ENCODE measurements at places on chromosomes 1 and 21.

- DNase-seq = no peak
These were observed 181.0 kb upstream of the FGGY start for GRCh38 chr1:59115865-59116264.

DNA sequence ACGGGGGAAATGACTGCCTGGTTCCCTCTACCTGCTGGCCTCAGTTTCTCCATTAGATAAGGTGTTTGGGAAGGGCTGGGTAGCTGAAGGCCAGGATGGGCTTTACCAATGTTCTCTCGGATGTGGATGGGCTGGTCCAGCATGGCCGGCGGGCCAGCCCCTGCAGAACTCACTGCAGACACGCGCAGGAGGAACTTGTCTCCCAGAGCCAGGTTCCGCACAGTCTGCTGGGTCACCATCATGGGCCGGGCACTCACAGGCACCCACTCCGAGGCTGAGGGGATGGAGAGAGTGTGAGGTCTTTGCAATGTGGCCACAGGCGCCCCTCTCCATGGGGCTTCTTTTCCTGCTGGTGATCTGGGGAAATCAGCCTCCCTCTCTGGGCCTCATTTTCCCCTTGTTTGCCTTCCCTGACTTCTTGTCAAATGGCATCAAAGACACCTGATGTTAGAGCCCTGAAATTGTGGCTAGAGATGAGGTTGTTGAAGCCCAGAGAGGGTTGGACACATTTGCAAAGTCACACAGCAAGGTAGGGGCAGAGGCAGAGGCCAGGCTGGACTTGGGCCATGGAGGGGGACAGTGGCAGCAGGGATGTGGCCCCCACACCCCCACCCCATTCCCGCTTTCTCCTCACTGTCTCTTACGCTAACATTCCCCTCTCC is 1.2 kb downstream of the MYBPH start:
- DNase-seq = no peak

DNA sequence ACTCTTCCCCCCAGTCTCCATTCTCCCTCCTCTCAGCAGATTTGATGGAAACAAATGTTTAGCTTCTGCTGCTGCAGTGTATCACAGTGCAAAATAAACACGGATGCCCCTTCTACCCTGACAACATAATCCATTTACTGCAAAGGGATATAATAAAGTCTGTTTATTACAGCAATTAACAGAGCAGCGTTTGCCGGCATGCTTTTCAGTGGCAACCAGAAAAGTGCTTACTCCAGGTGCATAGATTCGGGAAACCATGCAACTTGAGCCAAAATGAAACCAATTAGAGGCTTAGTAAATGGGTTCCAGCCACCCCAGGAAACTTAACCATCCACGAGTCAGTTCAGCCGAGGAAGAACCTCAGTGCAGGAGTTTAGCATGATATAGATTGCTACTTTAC is 12.9 kb upstream of the LEMD1 start:
- no peak for DNase-seq

DNA sequence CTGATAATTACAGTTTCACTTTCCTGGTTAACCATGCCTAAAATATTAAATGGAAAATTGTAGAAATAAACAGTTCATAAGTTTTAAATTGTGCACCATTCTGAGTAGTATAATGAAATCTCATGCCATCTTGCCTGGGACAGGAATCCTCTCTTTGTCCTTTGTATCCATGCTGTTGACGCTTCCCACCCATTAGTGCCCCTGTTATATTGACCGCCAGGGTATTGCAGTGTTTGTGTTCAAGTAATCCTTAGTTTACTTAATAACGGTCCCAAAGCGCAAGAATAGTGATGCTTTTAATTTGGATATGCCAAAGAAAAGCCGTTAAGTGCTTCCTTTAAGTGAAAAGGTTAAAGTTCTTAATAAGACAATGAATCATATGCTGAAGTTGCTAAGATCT is 41.7 kb downstream of the RPRD2 start:
- no peak for DNase-seq

DNA sequence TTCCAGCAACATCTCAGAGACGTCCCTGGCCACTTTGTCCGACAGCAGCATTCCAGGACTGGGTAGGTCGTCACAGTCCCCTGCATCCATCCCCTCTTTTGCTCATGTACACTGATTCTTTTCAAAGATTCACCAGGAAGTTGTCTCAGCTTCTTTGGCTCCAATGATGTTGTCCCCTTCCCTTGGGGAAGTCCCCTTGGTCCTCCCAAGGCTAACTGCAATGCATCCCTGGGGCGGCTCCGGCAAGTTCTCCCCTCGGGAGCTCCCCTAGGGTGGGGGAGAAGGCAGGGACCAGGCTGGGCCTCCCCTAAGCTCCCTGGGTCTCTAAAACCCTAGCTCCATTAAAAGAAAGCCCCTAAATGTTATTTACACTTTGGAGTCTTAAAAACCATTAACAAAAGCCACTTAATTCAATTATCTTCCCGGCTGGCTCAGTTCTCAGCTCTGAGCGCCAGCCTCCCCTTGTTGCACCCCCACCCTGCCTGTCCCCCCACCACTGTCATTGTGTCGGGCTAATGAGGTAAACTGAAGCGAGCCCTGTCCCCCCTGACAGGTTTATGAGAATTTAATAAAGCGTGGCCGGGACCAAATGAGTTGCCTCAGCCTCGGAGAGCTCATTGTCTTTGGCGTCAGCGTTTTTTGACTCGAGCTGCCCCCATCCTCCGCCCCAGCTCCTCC is 25.3 kb downstream of the KNCN start:
- DNase-seq = no peak

GRCh38 chr1:221832617-221833016 is 90.7 kb upstream of the DUSP10 start:
- no peak for DNase-seq

DNA sequence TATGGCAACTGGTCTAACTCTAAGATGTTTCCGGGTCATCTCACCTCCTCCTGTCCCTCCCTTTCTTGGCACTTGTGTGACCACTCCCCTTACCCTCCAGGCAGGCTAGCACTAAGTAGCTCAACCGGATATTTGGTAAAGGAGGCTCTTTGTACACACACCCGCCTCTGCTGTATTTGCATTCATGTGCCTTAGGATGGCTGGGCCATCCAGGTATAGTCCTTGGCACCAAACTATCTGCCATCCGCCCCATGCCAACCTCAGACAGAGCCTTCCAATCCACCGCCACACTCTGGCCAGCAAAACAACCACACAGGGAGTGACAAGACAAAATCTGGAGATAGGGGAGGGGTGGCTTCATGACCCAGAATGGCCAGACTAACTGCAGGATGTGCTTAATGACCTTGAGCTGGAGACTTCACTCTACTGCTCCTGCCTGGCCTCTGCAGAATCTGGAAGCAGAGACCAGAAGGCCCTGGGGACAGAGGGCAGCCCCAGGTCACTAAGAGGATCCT is 59.5 kb downstream of the CDK18 start:
- no peak for DNase-seq

- DNase-seq = no peak
These were observed 29.6 kb upstream of the PHGDH start for GRCh38 chr1:119682141-119682540.

- DNase-seq = no peak
These were observed 67.6 kb upstream of the SLC25A33 start for GRCh38 chr1:9471679-9472078.

DNA sequence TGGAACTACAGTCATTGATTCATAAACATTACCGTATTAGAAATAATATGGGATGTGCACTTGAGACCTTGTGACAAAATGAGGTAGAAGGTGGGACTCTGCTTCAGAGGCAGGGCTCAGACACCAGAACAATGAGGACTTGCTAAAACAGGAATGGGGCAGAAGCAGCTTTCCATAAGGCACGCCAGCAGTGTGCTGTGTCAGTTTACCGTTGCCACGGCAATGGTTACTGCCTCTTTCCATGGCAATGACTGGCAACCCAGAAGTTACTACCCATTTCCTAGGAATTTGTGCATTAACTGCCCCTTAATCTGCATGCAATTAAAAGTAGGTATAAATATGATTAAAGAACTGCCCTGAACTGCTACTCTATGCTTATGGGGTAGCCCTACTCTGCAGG is 169.0 kb downstream of the CHRM3 start:
- DNase-seq = no peak

DNA sequence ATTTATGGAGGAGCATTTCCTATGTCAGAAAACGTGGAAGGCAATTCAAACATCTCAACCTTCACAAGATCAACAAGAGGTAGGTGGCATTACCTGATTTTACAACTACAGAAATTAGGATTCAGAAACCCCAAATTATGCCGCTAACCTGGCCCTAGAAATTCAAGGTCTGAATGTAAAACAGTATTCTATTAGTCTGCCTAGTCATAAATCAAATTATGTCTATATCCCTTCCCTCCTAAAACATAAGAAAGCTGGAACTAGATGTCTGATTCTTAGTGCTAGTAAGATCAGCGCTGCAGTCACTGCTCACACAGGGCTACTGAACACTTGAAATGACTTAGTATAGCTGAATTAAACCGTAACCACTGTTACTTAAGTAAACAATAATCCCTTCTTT is 1.4 kb downstream of the TOMM20 start:
- DNase-seq = no peak

DNA sequence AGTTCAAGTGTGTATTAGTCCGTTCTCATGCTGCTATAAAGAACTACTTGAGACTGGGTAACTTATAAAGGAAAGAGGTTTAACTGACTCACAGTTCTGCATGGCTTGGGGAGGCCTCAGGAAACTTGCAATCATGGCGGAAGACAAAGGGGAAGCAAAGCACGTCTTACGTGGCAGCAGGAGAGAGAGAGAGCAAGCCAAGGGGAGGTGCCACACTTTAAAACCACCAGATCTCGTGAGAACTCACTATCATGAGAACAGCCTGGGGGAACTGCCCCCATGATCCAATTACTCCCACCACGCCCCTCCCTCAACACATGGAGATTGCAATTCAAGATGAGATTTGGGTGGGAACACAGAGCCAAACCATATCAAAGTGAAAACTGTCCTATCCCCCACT is 4.1 kb upstream of the MIS18A start:
- DNase-seq = no peak

DNA sequence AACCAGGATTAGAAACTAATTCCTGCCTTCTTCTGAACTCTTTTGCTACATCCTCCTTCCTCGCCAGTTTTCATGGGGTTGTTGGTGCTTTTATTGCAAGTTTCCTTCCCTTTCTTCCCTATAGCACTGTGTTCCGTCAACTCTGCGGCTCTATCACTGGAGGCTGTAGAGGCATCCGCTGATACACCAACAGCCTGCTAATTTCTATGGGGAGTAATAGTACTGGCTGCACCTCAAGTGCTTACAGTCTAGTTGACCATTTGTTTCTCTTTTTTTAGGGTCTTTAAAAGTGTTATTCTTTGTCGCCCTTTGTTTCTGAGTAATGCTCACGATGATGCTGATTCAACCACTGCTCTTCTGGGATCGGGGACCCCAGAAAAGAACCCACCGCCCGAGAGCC is 746 bp downstream of the MIS18A start:
- no peak for DNase-seq

DNA sequence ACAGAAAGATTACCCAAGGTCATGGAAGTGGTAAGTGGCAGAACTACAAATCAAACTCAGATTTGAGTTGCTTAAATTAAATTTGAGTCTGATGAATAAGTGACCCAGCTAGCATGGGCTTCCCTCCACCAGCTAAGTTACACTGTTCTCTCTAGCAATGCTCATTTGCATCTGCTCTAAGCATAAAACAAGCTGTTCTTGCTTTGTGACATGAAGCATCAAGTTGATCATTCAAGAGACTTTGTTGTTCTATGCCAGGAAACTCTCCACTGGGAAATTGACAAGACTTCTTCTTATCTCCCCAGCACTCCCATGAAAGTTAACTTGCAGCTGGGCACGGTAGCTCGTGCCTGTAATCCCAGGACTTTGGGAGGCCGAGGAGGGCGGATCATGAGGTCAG is 49.0 kb downstream of the SERBP1 start:
- no peak for DNase-seq

DNA sequence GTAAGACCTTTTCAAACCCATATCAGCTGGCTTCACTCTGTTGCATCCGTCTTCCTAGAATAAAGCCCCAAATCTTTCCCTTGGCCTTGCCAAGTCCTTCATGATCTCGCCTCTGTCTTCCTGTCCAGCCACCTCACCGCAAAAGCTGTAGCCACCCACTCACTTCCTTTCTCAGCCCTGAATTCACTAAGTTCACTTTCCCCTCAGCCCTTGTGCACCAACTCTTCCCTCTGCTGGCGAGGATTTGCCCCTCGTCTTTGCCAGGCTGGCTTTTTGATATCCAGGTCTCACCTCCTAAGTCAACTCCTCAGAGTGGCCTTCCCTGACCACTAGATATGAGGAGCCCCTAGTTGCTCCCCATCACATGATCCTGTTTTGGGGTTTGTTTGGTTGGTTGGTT is 3.9 kb upstream of the COL16A1 start:
- no peak for DNase-seq

GRCh38 chr1:31412205-31412604 is 808 bp upstream of the SERINC2 start:
- DNase-seq = no peak

DNA sequence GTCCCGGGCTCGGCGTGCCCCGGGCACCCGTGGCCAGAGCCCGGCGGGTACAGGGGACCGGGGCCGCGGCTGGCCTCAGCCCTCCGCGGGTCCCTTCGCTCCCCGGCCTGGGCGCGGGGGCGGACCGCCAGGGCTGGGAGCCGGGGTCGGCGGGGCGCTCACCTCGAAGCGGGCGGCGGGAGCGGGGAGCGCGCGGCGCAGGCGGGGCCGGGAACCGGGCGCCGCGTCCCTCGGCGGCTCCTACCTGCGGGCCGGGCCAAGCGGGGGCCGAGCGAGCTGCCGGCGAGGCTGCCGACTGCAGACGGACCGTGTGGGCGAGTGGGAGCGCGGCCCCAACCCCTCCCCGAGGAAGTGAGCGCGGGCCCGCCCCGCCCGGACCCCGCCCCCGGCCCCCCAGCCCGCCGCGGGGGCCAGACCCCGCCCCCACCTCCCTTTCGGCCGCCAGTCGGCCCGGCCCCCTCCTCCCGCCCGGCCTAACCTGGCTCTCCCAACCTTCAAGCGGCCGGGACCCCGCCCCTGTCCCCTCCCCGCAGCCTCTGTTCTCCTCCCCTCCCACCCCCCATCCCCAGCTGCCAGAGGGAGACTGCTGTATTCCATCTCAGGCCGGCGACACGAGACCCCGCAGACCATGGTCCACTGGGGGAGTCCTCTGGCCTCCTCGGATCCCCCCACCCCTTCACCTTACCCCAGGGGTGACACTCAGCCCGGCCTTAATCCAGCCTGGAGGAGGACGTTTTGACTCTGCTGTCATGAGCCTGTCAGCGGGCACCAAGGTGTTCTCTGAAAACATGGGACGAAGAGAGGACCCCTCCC is at the start of gene FHL3:
Gene FHL3, minus strand, starts transcription at position 320 of the 813 bp plus-strand sequence. CDS start 6,102 bp downstream, outside the sequence.
- DNase-seq = no peak

DNA sequence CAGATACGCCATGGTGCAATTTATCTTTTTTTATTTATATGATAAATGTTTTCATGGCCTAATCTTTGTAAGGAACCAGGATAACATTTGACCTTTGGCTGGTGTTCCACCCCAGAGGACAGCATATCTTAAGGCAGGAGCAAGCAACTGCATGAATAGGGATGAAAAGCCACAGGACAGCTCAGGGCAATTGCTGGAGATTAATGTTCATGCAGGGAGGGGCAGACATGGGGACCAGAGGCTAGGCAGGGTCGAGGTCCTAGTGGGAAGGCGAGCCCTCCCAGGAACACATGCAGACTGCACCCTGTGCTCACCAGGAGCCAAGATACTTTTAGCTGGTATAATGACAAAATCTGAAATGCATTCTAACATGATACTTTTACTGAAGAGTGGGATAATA is 74.4 kb upstream of the HAO2 start:
- no peak for DNase-seq

All from cortex of kidney (tissue), 1 donor.